ENCODE measurements at places on chromosomes 7 and 10. TPM values are rescaled to one million over a fixed set of nuclear protein-coding genes. Genes with fewer than 3 reads are reported as not detected.

Gene THAP5
- polyA plus RNA-seq = 18.2 TPM

Gene CPED1
- polyA plus RNA-seq = 0.47 TPM

Gene KCND2
- polyA plus RNA-seq = 8.3 TPM

Gene RARRES2
- 314 TPM for polyA plus RNA-seq

Gene TMEM130
- 2.0 TPM for polyA plus RNA-seq

Gene PLEKHA1
- 16.7 TPM for polyA plus RNA-seq

Gene ATOH7
- polyA plus RNA-seq = 0.23 TPM

Gene CEP41
- polyA plus RNA-seq = 26.2 TPM

Gene C10orf71
- polyA plus RNA-seq = not detected

Gene HOXA3
- polyA plus RNA-seq = not detected

Gene CALD1
- polyA plus RNA-seq = 842 TPM

Gene FRAT2
- 44.0 TPM for polyA plus RNA-seq

- DNase-seq = no peak
These were observed 2.5 kb upstream of the ITIH2 start for GRCh38 chr10:7700577-7701125.

DNA sequence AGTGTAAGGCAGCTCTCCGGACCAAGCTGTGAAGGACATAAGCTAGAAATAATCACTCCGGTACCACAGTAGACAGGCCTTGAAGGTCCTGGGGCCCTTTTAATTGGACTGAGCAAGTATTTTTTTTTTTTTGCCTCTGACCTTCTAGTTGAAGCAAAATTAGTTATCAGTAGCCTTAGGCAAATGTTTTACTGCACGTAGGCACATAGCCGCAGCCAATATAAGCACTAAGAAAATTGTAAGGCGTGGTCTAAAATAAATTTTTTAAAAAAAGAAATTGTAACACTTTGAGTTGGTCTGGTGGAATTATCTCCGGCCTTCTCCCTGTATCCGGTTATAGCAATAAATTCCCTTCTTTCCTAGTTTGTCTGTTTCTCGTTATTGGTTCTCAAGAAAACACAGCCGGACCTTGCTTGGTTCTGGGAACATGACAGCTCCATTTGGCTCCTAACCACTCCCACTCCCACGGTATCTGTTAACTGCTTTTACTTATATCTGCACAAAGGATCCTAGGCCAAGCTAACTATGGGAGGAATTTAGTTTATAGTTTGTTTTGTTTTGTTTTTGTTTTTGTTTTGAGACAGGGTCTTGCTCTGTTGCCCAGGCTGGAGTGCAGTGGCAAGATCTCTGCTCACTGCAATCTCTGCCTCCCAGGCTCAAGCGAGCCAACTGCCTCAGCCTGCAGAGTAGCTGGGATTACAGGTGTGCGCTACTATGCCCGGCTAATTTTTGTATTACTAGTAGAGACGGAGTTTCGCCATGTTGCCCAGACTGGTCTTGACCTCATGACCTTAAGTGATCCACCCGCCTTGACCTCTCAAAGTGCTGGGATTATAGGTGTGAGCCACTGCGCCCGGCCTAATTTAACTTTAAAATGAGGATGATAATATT, 124.4 kb upstream of the KIF5B start:
- DNase-seq = no peak

GRCh38 chr7:117347480-117347879, 24.6 kb upstream of the WNT2 start:
- no peak for DNase-seq

GRCh38 chr10:85510682-85511081, 855.9 kb downstream of the GRID1 start:
- peak; percentile 9 for DNase-seq

DNA sequence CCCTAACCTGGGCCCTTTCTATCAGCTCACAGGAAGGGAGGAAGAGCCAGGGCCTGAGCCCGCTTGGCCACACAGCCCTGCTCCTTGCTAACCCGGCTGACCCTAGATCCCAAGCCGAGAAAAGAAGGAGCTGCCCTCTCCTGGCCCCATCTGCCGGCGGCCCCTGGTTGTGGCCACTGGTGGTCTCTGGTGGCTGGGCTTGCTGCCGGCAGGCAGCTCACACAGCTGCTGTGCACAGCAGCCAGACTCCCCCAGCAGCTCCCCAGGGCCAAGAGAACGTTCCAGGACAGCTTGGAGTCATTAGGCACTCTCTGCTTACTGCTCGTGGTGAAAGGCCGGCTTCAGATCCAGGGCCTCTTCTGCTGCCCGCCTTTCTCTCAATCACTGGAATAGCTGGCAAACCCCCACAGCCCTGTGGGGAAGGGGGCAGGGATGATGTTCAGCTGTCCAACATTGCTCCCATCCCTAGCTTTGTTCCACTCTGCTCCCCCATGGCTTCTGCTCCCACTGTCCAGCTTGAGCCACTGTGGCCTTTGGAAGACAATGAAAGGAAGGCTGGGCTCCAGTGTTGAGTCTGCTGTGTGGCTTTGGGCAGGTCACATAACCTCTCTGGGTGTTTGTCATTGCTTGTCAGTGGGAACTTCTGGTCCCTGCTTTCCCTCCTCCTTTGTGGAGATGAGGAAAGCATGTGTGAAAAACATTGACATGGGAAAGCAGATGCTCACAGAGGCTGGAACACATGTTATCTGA, 35.4 kb upstream of the COL13A1 start:
- no peak for DNase-seq

GRCh38 chr7:12119620-12120303, 91.3 kb upstream of the TMEM106B start:
- DNase-seq = peak; percentile 57

GRCh38 chr7:132065193-132065988, 509.0 kb upstream of the PODXL start:
- DNase-seq = no peak

- DNase-seq = no peak
These were observed 25.8 kb upstream of the BET1 start for GRCh38 chr7:94029976-94030375.

DNA sequence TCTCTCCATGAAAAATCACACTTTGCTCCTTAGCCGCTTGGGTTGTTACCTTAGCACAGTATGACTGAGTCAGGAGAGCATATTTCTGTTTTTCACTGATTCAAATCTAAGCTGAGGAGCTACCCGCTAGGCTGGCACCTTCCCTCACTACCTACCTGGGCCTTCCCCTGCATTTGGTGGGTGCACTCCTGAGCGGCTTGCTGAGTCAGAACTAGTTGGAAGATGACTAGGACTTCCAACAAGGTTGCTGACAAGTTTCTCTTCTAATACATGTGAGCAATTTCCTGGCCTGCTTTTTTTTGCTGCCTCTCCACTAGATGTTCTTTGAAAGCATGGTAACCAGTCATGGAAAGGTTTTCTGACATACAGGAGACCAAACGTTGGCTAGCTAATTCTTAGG, 43.8 kb upstream of the SEC61G start:
- no peak for DNase-seq

- DNase-seq = no peak
These were observed 553.0 kb downstream of the GRM8 start for GRCh38 chr7:126699707-126700106.

GRCh38 chr10:44201011-44201410, 183.9 kb downstream of the CXCL12 start:
- DNase-seq = no peak

DNA sequence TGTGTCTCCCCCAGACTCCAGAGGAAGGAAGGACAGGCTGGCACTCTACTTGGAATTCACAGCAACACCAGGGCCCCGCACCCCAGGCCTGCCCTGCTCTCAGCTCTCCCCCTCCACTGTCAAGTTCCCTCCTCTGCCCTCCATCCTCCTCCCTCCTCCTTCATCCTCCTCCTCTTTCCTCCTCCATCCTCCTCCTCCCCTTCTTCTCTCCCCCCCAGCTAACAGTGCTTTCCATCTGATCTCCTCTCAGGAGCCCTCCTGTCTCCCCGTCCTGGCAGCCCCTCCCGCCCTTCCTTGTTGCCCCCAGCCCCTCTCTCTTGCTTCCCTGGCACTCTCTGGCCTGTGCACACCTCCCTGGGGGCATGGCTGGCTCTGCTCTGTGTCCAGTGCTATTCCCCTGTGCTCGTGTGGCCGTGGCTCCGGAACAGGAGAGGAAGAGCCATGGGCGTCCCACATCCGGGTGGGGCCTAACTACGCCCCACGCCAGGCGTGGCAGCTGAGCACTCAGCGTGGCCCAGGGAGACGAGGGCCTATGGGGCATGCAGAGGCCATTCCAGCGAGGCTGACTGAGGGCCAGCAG, 64.2 kb downstream of the PWWP2B start:
- no peak for DNase-seq

GRCh38 chr7:158262284-158263109, 325.1 kb downstream of the PTPRN2 start:
- DNase-seq = no peak

DNA sequence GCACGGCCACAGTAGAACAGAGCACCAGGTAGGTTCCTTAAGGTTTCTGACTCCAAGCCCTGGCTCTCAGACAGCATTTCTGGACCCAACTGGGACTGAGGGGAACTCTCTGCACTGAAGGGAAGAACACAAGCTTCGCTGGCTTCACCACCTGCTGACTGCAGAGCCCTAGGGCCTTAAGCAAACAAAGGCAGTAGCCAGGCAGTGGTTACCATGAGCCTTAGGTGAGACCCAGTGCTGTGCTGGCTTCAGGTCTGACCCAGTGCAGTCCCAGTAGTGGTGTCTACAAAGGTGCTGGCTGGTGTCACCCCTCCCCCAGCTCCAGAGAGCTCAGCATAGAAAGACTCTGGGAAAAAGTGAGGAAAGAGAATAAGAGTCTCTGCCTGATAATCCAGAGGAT, 59.5 kb downstream of the SIRT1 start:
- no peak for DNase-seq

DNA sequence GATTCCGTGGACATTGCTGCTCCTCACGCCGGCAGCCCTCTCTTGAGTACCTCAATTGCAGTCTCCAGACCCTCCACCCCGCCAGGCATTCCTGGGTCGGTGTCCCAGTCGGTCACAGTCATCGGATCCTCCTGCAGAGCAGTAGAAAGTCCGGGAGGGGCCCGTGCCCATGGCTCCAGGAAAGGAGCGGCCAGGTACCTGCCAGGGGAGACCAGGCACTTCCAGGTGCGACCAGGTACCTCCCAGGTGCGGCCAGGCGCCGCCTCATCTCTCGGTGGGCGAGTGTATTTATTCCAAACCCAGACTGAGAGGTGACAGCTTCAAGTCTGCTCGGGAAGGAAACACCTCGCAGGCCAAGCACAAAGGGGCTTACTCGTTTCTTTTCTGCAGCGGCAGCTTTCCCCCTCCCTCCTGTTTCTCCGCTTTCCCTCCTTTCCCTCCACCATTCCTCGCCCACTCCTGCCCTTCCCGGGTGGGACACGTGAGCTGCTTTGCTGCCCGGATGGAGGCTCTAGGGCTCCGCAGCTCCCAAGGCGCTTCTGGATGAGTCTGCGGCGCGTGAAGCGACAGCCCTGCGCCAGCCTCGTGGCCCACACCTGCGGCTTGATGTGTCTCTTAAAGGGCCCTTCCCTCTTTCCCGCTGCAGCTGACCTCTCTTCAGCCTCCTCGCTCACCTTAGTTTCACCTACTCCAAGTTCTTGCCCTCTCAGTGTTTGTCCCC, 39.4 kb upstream of the AGK start:
- peak; percentile 78 for DNase-seq

DNA sequence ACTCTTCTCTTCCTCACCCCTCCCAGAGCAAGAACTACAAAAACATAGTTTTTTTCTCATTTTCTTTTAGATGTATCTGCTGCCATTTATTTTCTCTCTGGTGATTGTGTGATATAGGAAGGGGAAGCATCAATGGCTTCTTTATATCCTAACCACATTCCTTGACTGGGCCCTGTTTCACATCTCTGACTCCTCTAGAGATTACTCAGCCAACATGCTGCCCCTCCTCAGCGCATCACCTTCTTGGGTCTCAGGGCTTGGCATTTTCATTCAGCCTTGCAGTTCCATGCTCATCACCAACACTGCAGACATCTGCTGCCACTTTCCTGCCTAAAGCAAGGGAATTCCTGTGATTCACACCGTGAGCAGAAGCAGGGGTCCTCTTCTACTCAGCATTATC, 705.5 kb downstream of the AUTS2 start:
- DNase-seq = no peak

DNA sequence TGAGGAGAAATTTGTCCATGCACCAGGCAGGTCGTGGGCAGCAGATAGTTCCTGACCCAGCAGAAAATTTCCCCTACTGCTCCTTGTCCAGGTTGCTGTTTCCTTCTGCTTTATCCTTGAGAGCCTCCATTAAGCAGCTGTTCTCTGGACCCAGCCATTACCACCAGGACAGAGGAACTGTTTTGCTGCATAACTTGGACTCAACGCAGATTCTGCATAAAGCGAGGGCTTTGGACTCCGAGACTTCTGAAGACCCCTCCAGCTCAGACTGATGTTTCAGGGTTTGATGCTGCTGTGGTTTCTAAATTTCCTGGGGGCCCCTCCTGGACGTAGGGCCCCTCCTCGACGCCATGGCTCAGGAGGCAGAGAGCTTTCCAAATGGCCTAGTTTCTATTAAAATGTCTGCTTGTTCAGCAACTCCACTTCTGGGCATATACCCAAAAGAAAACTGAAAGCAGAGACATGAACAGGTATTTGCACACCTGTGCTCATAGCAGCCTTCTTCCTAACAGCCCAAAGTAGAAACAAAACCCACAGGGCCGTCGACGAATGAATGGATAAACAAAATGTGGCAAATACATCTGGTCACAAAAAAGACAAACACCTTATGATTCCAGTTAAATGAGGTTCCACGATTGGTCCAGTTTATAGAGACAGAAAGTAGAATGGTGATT, 28.3 kb upstream of the LMTK2 start:
- no peak for DNase-seq

GRCh38 chr10:2936816-2937215, 130.5 kb upstream of the PFKP start:
- no peak for DNase-seq

GRCh38 chr10:133100706-133101415, 13.1 kb downstream of the ADGRA1 start:
- peak; percentile 98 for DNase-seq

DNA sequence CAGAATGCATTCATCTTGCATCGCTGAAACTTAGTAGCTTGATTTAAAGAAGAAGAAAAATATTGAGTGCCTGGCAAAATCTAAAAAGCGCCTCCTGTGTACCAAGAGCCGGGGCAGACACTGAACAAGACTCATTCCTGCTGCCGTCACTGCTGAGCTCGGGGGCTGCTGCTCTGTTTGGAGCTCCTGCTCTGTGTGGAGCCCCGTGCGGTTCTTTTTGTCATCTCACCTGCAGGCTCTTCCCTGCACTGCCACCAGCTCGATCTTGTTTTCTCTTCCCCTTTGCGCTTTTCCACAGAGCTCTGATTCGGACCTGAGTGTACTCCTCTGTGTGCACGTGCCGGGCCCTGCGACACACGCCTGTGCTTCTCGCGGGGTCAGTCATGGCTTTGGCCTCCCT, 462.1 kb upstream of the DPP6 start:
- DNase-seq = no peak

GRCh38 chr7:152931633-152932032, 172.1 kb downstream of the ACTR3B start:
- DNase-seq = no peak

DNA sequence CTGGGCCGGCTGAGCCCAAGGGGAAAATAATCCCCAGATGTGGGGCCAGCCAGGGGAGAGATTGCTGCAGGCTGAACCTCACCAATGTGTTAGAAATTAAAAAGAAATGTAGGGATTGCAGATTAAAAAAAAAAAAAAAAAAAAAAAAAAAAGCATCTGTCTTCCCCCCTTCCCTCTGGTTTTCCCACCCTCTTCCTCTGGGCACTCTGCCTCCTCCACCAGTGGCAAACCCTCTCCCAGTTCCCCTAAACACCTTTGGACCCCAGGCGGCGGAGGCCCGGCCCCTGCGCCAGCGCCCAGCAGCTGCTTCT, 7.1 kb downstream of the MNX1 start:
- no peak for DNase-seq

- DNase-seq = no peak
These were observed 5.7 kb upstream of the DYNC2I1 start for GRCh38 chr7:158850545-158851102.

All from GM23338 (cell line).